NCI-H187 treated with DMSO at 0.1 percent for 48 hours (cell line): ENCODE measurements at places on chromosomes 5 and 9.

DNA sequence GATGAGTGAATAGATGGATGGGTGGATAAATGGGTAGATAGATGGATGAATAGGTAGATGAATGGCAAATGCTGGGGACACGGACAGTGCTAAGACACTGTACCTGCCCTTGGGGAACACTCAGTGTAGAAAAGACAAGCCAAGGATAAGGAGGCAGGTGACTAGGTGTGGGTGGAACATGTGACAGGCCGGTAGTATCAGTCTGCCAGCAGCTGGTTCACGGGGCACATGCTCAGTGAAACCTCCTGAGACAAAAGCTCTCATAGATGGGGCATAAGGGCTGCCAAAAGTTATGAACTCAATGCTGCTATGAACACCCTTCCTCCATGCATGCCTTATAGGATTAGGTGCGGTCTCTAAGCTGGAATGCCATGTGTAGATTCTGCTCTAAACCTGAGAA, 71.0 kb downstream of the C5orf15 start:
- no peak for DNase-seq

GRCh38 chr9:121651295-121652020, at the start of gene DAB2IP:
Gene DAB2IP, plus strand, starts transcription at chr9:121651634. Its CDS starts 142 bp downstream, at chr9:121651776.
- DNase-seq = no peak

GRCh38 chr9:98867103-98867428, 59.6 kb downstream of the GALNT12 start:
- DNase-seq = no peak

DNA sequence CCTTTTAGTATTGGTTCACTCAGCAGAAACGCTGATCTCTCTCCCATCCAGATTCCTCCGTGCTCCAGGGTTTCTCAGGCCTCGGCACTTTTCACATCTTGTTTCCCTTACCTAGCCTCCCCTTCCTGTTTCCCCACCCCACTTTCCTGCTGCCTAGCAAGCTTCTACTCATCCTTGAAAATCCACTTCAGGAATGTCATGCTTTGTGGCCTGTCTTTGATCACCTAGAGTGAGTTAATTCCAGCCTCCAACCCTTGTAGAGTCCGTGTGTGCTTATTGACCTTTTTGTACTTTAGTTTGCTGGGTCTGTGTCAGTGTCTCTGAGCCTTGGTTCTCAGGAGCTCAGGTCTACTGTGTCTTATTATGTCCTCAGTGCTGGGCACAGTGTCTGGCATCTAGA, 116.6 kb downstream of the AOPEP start:
- no peak for DNase-seq

- no peak for DNase-seq
These were observed 247.4 kb downstream of the PRELID2 start for GRCh38 chr5:145587710-145588109.

- no peak for DNase-seq
These were observed 47.2 kb upstream of the OR13F1 start for GRCh38 chr9:104456831-104457230.

DNA sequence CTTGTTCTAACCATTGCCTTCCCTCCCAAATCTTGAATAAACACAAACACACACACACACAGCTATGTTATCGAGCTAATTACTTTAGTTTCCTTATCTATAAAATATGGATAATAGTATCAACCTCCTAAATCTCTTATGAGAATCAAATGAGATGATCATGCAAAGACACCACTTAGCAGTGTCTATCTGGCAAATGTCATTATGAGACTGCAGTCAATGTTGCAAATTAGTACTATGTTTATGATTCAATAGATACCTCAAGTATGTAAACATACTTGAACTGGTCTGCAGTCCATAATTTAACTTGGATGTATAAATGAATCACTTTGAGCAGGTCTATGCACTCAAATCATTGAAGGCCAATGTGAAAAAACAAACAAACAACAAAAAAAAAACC, 22.2 kb upstream of the ERAP2 start:
- no peak for DNase-seq

DNA sequence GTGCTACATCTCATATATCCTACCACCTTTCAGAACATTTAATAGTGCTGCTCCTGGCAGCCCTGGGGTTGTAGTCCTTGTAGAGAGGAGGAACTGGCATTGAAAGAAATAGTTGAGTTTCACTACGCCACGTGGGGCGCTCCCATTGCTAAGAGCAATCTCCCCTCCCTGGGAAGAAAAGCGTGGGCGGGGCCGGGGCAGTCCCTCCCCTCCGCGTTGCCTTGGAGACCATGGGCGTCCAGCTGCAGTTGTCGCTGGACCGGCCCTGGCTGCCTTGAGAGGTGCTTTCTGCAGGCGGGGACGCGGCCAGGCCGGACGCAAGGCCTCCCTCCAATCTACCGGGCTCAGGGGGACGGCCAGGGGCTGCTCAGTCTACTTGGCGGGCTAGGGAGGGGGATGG, 368 bp upstream of the CCDC180 start:
- no peak for DNase-seq

DNA sequence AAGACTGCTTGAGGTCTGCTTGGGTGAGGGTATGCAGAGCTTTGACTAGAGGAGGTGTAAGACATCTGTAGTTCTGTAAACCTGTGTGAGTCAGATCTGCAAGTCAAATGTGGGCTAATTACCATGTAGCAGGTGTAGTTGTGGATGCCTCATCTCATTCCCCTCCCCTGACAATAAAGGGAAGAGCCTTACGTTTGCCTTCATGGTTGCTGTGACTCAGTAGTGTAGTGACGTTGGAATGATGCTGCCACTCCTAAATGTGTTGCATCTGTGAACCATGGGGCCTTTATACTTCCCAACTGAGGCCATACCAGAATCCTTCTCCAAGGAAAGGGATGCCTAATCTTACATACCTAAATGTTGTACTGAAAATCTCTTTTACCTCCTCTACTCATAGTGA, 26.0 kb downstream of the PRDM6 start:
- DNase-seq = no peak

DNA sequence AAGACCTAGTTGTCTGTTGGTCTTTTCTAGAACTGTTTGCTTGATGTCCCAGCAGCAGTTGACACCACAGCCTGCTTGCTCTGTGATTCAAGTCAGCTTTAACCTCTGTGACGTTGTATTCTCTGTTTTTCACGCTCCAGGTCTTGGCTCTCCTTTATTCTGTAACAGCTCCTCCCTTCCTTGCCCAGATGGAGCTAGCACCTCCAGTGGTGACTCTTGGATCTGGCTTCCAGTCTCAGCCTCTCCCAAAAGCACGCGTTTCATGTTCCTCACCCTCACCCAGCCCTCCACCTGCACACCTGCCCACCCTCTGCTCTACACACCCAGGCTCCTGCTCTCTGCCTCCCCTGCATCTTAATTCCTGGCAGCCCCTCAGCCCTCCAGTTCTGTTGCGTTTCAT, 50.6 kb downstream of the DMRT1 start:
- DNase-seq = no peak

GRCh38 chr9:84659773-84660172, 9.8 kb upstream of the NTRK2 start:
- DNase-seq = no peak

GRCh38 chr5:132487095-132487428, 3.5 kb downstream of the IRF1 start:
- DNase-seq = no peak

DNA sequence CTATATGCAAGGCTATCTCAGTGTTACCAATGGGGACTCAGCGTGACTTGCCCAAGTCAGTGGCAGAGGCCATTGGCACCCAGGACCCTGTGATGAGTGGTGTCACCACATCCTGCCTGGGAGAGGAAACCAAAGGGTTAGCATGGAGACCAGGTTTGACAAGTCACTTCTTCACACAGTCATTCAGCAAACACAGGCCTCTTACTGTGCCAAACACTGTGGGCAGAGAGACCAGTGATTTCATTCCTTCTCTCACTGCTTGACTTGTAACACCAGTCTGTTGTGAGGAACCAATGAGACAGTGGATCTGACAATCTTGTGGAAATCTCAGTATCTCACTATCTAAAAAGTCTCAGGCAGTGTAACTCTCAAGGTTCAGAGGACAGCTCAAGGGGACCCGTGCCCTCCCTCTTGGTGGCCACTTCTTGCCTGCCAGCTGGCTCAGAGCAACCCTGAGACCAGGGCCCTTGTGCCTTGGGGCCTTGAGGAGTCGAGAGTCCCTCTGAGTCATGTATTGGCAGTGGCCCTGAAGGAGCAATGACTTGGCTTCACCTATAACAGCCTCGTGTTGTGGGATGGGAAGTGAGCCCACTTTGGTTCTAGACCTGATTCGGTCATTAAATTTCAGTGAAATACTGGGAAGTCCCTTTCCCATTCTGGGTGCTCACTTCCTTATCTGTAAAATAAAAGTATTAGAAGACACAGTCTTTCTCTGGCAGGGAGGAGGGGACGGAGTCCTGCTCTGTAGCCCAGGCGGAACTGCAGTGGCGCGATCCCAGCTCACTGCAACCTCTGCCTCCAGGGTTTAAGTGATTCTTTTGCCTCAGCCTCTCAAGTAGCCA, 1.6 kb downstream of the FABP6 start:
- DNase-seq = no peak

GRCh38 chr9:69248005-69248404, 73.9 kb downstream of the TJP2 start:
- DNase-seq = no peak

- no peak for DNase-seq
These were observed at the start of gene TGFBI for GRCh38 chr5:136028782-136029742. Gene TGFBI, plus strand, starts transcription at chr5:136028988. Its CDS starts 68 bp downstream, at chr5:136029056.

GRCh38 chr9:90830977-90831376, 29.4 kb downstream of the SYK start:
- peak; percentile 61 for DNase-seq

DNA sequence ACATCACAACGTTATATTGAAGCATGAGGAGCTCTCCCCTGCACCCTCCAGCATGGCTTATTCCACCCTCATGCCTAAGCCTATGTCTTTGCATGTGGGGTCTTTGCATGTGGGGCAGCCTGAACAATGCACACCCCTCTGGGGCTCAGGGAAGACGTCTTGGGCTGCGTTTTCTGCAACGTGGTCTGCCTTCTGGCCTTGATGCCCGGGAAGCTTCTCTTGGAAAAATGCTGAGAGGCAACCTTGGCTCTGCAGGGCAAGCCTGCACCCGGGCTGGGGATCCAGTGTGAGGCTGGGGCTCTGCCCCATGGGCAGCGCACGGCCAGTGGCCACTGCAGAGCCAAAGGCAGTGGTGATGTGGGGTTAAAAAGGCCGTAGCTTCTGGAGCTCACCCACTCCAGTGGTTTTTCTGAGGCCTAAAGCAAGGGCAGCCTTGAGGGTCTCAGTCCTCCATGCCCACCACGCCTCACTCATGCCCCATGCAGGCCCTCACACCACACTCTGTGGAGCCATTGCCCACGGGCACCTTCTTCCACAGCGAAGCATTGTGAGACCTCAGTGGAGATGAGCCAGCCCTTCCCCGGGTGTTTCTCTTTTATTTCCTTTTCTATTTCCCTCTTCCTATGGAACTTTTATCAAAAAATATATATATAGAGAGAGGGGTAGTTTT, 112.2 kb downstream of the MRPL36 start:
- DNase-seq = no peak

DNA sequence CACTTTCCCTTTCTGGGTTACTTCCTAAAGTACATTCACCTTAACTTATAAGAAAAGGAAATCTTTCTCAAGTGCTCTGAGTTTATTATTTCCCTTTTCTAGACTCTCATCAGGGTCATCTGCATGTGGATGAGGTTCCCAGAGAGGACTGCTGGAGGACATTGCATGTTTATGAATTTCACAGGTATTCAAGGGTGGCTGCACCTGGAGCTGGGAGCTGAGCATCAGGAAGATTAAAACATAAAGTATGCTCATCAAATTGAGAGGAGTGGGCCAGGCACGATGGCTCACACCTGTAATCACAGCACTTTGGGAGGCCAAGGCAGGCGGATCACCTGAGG, 34.7 kb upstream of the PLIN2 start:
- DNase-seq = no peak

GRCh38 chr5:108334225-108334624, 47.7 kb downstream of the FBXL17 start:
- DNase-seq = no peak

- DNase-seq = no peak
These were observed 26.2 kb downstream of the RAD23B start for GRCh38 chr9:107309271-107309670.

DNA sequence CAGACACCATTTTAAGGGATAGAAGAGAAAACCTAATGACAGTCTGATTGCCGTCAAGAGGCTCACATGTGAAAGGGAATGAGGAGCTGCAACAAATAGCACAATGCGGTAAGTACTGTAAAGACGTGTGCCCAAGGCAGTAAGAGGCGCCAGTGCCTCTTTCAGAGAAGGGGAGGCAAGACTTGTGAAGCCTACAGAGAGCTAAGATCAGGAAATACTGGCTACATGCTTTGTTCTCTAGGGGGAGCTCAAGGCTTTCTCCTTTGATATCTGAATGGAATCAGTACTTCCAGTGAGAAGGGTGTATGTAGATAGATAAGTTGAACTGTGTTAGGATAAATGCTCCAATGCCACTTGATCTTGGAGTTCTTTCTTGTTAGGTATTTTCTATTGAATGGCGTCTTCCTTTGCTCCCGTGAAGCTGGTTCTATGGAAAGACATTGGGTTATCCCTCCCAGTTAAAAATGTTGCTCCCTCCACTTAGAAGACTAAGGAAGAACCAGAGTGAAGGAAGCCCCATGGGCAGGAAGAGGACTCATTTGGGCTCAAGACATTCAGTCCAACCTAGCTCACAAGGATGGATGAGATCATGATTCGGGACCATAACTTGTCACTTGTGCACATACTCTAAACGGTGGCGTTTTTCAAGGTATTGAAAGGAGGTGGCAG, 23.5 kb upstream of the ALDOB start:
- DNase-seq = no peak

DNA sequence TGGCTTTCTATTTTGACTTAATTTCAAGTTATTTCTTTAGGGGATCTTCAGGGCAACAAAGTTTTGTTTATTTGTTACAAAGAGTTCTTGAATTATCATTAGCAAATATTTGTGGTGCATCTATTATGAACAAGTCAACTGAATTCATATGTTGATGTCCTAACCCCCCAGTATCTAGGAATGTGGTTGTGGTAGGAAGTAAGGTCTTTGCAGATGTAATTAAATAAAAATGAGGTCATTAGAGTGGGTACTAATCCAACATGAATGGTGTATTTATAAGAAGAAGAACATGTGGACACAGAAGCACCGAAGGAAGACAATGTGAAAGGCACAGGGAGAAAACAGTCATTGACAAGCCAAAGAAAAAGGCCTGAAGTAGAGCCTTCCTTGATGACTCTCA, 474.0 kb upstream of the DAB2 start:
- no peak for DNase-seq

- DNase-seq = no peak
These were observed 22.7 kb upstream of the WDR38 start for GRCh38 chr9:124830593-124830992.

DNA sequence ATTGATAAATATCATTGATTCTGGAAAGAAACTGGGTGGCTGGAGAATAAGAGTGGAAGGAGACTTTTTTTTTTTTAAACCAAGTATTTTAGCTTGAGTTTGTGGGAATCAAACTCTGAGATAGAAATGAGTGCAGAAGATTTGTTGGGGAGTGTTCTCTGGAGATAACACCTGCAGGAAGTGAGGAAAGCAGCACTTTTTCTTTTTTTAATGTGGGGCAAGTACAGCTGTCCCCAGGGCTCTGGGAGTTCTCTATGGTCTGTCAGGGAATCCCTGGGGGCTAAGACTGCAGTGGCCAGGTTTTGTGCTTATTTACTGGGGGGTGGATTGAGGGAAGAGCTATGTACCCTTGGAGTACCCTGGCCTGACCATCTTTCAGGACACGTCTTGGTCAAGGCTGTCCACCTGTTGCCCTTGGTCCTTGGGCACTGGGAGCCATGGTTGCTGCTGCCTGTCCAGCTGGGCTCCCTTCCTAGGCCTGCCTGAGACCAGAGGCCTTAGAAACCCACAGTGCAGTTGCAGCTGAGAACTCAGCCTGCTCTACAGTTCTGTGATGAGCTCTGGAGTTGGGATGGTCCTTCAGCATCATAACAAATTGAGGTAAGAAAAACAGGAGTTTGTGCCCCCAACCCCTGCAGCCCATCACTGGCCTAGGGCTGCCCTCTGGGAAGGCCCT, 85.8 kb downstream of the PHAX start:
- DNase-seq = no peak
